NCI-H1092 treated with DMSO at 0.1 percent for 48 hours (cell line): ENCODE measurements at places on chromosomes 6 and 20.
A peak's percentile ranks its signal among the peaks of the same experiment; 100 is the strongest.

DNA sequence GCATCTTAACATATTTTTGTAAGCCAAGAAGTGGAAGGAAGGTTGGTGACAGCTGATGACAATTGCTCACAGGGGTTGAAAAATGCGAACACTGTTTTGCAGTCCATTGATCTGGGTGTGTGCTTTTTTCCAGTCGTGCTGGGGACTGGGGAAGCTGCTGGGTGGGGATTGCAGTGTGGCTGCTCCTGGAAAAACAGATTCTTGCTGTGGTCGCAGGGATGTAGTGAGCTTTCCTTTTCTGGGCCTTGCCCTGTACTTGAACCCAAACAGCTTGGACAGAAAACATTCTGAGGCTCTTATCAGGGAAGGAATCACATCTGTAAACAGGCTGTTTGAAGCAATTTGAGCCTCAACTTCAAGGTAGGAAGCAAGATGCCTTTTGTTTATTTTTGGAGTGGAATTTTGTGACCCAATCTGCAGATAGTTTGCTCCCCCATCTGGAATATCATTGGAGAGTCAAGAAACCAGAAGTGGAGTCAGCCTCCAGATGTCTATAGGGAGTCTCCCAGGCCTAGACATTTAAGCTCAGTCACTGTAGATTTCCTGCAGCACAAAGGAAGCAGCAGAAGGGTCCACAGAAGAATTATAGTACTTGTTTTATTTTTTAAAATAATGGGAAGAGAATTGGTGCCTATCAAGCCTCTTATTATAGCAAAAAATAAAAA is 279.2 kb upstream of the FERMT1 start:
- no peak for DNase-seq

DNA sequence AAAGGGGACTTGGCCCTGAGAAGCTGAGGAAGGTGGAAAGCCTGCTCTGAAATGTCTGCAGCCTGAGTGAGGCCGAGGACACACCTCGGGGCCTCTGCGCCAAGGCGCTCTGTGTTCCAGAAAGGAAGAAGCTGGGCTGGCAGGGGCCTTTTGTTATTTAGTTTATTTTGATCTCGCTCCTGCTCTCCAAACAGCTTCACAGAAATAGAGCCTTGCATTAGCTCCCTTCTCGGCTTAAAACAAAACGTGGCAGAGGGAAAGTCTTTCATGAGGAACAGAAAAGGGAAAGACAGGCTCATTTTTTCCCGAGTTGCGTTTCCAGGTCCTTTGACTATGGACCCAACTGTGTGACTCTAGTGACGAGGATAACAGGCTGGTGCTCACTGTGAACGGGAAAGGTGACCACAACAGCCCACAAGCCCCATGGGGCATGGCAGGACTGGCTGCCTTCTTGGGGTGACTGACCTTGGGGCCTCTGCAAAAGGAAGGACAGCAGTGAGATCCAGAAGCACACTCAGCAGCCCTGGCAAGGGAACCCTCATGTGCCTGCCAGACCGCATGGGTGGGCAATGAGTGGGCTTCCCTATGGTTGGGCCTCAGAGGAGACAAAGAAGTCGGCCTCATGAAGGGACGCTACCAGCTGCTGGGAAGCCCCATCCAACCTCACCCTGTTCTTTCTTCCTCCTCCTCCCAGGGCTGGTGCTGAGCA is 18.7 kb downstream of the LEMD2 start:
- DNase-seq, result peak; percentile 31

- no peak for DNase-seq
Observed at GRCh38 chr6:20870493-20870892, 336.2 kb downstream of the CDKAL1 start.

DNA sequence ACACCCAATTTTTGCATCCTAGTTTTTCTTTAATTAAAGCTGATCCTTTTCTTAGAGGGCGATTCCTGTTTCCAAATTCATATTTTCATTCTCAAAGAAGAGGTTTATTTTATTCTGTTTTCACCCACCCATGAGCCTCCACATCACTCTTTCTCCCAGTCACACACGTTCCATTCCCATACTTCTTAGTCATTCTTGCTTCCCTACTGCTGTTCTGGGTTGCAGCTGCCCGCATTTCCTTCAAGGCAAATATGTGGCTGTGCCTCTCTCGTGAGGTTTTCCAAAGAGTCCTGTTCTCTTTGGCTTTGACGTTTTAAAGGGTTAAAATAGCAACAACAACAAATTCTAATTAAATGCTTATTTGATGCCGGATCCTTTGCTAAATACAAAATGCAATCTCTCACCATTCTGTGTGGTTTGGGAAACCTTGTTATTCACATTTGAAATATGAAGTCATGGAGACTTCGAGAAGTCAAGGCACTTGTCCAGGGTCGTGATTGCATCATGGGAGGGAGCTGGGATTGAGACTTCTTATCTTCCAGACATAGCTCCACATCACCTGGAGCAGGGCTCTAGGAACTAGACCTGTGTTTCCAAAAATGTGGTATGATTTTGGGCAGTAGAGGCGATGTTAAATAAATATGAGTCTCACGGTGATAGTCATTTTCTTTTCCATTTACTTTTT is 126.6 kb downstream of the DOK5 start:
- DNase-seq, result no peak

DNA sequence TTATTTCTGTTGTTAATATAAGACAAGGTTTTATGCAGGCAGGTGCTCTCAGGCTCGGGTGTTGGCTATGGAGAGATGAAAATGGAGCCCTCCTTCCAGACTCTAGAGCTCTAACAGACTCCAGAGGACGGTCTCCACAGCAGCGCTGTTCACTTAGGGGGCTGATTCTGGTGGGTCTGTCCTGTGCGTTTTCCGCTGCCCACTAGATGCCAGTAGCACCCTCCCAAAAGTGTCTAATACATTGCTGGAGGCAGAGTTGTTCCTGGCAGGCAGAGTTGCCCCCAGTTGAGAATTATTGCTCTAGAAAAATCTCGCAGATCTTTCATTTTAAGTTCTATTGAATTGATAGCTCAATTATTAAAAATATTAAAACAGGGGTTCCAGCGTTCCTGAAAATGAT is 109.9 kb downstream of the MAP3K4 start:
- DNase-seq, result peak; percentile 22

DNA sequence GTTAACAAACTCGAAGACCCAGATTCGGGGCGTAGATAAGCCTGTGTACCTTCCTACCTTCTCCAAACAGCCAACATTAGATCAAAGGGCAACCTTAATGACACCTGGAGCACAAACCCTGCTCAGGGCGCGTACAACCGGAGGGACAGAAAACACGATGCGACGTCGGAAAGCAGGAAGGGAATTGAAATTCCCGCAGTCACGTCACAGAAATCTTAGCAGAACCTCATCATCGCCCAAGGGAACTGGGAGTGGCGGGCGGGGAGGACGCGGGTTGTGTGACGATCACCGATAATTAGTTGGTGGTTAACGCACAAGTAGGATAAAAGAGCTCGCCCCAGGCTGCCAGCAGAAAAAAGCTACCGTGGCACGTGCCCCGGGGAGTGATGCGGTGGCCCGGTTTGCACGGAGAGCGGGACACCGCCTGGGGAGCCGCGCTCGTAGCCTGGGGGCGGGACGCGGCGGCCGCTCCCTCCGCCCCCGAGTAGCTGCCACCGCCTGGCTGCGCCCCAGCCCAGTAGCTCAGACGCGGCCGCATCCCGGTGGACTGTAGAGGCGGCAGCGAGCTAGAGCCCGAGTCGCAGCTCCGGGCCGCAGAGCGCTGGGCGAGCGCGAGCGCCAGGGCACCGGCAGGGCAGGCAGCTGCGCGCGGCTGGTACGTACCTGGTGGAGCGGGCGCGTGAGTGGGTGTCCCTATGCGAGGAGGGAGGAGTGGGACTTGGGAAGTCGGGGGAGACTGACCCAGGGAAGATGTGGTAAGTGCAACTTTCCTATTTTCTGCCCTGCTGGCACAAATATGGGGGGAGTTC is at the start of gene PKIB:
TSS of gene PKIB (plus strand) at position 525 of the 809 bp plus-strand sequence. CDS start 107,390 bp downstream, outside the sequence.
- DNase-seq, result peak; percentile 88

- DNase-seq, result no peak
Observed at GRCh38 chr6:147467428-147467827, 41.1 kb upstream of the SAMD5 start.

GRCh38 chr6:18147160-18147559 is 7.7 kb downstream of the TPMT start:
- no peak for DNase-seq

DNA sequence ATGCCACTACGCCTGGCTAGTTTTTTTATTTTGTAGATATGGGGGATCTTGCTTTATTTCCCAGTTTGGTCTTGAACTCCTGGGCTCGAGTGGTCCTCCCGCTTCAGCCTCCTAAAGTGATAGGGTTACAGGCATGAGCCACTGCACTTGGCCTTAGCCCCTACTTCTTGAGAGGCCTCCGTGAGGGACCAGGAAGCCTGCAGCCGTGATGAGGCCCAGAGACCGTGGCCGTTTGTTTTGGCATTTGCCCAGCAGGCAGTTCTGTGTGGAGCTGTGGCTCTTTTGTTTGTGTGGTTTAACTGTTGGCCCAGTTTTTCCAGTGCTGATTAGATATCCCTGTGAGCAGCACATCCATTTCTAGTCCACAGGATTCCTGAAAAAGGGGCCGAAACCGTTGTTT is 39.8 kb downstream of the SRSF3 start:
- peak; percentile 71 for DNase-seq

GRCh38 chr6:156703719-156704118 is 73.5 kb upstream of the ARID1B start:
- no peak for DNase-seq

DNA sequence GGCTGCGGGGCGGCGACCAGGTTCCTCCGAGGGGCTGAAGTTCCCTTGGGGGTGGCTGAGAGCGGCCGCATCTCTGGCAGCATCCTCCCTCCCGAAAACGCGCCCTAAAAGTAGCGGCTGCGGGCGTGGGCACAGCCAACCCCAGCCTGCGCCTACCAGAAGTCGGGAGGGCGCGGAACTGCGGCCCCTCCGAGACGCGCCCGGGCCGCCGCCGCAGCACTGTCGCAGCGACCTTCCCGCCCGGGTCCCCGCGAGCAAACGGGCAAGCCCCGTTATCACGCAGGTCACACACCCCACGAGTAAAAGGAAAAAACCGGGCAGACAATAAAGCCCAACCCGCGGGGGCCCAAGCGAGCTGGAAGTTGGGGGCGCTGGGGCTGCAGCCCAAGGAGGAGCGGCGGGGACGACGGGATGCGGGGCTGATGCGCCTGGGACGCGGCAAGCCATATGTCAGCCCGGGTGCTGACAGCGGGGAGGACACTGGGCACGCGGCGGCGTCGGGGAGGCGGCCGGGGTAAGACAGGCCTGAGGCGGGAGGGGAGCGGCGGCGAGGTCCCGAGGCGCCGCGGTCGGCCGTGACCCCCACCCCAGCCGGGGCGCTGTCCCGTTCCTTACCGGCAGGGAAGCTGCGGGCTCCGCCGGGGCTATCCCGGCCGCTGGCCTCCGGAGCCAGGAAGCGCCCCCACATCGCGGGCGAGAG is 659 bp downstream of the CEP85L start:
- DNase-seq, result peak; percentile 44

DNA sequence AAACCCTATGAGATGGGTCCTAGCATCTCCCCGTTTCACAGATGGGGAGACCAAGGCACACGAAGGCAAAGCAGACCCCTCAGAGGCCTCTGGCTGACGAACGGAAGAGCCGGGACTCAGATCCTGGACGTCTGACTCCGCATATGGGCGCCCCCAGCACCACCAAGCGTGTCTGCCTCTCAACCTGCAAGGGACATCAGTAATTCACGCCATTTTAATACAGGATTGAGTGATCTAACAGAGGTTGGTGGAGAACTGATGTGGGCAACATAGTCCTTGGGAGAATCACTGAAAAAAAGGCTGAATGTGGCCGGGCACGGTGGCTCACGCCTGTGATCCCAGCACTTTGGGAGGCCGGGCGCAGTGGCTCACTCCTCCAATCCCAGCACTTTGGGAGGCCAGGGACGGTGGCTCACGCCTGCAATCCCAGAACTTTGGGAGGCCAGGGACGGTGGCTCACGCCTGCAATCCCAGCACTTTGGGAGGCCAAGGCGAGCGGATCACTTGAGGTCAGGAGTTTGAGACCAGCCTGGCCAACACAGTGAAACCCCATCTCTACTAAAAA is 206.6 kb downstream of the DLL1 start:
- DNase-seq, result no peak

- DNase-seq, result no peak
Observed at GRCh38 chr6:157232161-157232895, 91.0 kb downstream of the TMEM242 start.

DNA sequence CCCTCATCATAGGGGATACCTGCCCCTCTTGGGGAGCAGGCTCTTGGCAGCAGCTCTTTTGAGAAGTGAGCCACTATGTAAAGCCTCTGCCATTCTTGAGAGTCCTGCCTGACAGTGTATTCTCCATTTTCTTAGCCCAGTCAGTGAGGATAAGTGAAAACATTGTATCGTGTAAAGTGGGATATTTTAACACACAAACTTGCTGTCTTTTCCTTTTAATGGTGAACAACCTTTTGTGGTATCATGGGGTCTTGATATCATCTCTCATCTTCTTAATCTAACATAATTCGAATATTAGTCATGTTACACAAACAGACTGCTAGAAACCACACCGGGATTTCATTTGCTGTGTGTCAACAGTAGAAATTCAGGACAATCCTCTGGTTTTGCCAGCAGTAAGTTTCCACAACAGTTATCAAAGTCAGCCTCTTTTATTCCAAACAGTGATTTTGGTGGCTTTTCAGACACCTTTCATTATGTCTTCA is 136.2 kb downstream of the HIVEP1 start:
- DNase-seq, result no peak

DNA sequence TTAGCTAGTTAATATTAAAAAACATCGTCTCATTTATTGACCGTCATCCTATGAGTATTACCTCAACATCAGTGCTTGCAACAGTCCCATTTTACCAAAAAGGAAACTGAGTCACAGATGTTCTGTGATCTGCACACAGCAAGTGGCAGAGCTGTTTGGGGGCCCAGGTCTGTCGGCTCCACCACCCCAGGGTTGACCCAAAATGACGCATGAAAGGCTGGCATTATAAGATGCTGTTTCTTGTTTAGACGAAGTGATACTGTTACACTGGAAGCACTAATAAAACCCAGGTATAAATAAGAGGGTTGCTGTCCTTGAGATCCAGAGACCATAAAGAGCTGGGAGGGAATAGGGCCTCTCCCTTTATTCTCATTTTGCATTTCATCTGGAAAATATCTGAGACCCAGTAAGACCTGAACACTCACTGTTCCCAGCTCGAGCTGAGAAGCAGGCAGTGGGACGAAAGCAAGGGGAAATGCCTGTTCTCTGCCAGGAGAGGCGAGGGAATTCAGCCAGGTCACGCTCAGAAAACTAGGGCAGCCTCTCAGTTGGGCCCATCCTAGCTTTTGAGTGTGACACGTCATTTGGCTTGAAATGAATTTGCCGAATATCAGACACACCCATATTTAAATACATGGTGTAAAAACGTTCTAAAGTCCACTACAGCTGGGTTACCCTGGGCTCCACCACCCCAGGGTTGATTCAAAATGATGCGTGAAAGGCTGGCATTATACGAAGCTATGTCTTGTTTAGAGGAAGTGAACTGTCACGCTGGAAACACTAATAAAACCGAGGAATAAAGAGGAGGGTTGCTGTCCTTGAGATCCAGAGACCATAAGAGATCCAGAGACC is 1.4 kb upstream of the MICAL1 start:
- no peak for DNase-seq

- peak; percentile 90 for DNase-seq
Observed at GRCh38 chr6:170290296-170291128, at the start of gene DLL1. TSS of gene DLL1 (minus strand) at chr6:170291078. CDS start at chr6:170290139, 939 bp downstream.
